ENCODE measurements at places on chromosomes 3 and 15.

- no peak for DNase-seq
Measured at GRCh38 chr3:171936191-171936841, 93.2 kb downstream of the TMEM212 start.

DNA sequence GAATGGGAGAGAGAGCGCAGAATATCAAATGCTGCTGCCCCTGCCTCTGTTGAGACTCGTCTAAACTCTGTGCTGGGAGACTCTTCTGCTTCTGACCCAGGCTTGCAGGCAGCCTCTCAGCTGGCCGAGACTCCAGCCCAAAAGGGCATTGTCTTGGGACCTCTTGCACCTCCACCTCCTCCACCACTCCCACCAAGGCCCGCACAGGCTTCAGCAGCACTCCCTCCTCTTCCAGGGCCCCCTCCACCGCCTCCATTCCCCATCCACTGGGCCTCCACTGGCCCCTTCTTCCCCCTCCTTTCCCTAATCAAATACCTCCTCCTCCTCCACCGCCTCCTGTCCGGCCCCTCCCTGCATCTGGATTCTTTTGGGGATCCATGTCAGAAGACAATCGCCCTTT lies 31.3 kb downstream of the GMNC start:
- no peak for DNase-seq

- no peak for DNase-seq
Measured at GRCh38 chr15:85753261-85753660, 41.5 kb downstream of the KLHL25 start.

DNA sequence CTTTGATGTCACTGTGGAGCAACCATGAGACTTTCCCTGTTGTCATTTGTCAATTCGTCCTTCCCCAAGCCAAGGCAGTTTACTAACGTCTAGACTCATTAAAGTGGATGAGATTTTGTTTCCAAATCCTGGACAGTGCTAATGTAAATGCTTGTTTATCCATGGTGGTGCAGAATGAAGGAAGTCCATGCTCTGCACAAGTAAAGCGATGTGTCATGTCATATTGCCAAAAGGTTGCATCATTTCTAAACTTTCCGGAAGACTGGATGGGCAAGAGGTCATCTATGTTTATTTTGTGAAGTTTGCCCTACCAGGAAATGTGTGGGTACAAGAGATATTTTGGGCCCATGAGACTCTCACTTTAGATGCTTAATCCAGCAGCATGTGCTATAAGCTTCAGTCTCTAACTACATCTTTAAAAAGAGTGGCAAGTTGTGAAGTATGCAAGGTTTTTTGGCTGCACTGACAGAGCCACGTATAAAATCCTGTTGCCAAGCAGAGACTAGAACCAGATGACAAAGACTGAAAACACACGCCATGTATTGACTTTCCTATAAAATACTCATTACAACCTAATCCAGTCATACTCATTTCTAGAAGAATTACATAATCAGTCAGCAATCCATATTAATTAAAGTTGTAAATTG lies 72.1 kb upstream of the FNDC3B start:
- DNase-seq = no peak

DNA sequence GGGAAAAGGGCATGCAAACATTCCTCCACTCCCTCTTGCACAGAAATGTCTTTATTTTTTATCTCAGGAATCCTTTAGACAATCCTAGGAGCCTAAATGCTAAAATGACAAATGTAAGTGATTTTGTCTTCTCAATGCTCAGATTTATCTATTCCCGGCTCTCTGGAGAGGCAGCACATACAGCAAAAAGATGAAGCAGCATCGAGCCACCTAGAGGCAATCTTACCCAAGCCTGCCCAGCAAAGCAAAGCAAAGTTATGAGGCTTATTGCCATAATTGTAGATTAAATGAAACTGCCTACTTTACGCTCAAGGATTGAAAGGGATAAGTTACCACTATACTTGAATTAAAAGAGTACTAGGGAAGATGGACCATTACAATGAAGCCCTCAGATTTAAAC lies 750.4 kb upstream of the NR2F2 start:
- DNase-seq = no peak

DNA sequence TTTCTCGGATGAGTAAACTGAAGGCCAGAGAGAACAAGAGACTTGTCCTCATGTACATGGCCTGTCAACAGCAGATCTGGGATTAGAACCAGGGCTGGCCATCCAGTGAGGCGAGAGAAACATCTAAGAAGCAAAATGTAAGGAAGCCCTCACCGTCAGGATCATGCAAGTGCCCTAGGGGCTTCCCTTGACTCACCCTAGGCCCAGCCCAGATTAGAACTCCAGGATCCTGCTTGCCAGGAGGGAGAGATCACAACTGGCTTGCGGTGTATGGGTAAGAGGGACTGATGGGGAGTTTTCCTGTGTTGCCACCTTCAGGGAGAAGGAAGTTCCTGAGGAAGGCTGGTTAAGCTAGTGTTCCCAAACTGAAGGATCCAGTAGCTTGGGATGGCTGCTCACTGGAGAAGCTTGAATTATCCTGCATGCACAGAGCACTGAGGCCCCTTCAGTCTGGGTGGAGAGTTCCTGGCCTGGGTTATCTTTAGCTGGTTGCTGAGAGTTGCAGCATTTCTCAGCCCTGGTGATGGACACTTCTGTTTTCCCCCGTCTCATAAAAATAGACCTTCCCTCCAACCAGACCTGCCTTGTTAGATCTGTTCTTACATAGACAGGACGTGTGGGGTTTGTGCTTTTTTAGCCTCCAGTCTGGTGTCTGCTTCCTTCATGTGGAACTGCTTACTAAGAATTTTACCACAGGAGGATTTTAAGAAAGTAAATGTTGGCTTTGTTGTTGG lies 28.2 kb upstream of the XIRP1 start:
- no peak for DNase-seq

- DNase-seq = no peak
Measured at GRCh38 chr3:4845882-4846281, 133.4 kb upstream of the BHLHE40 start.

- DNase-seq = no peak
Measured at GRCh38 chr3:180040966-180041365, 4.2 kb upstream of the PEX5L start.

- DNase-seq = no peak
Measured at GRCh38 chr15:28936081-28936480, 50.3 kb downstream of the APBA2 start.

Measured in activated CD4-positive, alpha-beta T cell treated with anti-CD3 and anti-CD28 coated beads, Interleukin-2, amount 50 U/mL, for 48 hours (primary cell).